CD4-positive, alpha-beta T cell treated with Interleukin-4 for 1 hour (primary cell): ENCODE measurements at places on chromosomes 6 and 20.

GRCh38 chr20:54792688-54793087, 317.3 kb downstream of the DOK5 start:
- no peak for DNase-seq

DNA sequence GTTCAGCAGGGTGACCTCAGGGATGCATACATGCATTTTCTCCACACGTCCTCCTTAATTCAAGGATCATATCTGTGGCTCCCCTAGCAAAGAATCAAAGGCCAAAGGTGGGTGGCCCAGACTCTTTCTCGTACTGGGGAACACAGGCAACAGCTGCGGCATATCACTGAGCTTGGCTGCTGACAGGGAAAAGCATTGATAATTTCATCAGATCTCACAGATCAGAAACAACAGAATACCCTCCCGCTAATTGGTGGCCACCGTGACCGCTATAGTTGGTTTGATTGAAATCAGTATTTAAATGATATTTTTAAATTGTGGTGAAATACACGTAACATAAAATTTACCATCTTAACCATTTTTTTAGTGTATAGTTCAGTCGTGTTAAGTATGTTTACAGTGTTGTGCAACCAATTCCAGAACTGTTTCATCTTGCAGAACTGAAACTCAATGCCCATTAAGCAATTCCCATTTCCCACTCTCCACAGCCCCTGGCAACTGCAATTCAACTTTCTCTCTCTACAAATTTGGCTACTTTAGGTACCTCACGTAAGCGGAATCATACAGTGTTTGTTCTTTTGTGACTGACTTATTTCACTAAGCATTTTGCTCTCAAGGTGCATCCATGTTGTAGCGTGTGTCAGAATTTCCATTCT, 74.7 kb upstream of the TMEM170B start:
- no peak for DNase-seq

GRCh38 chr6:28738396-28738765, 185.4 kb downstream of the TRIM27 start:
- DNase-seq = no peak

DNA sequence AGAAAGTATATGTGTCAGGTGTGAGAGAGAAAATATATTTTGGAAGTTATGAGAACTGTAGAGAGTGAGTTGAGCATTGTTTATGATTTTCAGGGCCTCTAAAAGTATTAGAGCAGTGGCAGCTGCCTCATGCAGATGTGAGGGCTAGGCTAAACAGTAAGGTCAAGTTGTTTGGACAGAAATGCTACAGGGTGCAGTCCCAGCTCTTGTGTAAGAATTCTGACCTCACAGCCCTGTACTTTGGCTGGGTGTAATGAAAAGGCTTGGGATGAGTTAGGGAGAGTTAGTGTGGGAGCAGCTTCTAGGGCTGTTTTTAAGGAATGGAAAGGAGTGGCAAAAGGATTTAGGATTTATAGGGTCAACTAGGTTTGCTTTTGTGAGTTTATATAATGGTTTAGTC, 764.8 kb upstream of the ADGRB3 start:
- DNase-seq = no peak

GRCh38 chr20:44644230-44644617, 7.3 kb downstream of the ADA start:
- DNase-seq = peak; percentile 17

DNA sequence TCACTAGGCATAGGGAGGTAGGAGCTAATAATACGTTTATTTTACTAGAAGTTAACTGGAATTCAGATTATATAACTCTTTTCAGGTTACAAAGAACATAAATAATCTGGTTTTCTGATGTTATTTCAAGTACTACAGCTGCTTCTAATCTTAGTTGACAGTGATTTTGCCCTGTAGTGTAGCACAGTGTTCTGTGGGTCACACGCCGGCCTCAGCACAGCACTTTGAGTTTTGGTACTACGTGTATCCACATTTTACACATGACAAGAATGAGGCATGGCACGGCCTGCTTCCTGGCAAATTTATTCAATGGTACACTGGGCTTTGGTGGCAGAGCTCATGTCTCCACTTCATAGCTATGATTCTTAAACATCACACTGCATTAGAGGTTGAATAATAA, 1.1 kb downstream of the HFE start:
- no peak for DNase-seq

- DNase-seq = peak; percentile 1
Observed at GRCh38 chr6:10800810-10801209, 37.5 kb downstream of the MAK start.

GRCh38 chr6:87315071-87315470, 7.3 kb upstream of the SMIM8 start:
- no peak for DNase-seq

DNA sequence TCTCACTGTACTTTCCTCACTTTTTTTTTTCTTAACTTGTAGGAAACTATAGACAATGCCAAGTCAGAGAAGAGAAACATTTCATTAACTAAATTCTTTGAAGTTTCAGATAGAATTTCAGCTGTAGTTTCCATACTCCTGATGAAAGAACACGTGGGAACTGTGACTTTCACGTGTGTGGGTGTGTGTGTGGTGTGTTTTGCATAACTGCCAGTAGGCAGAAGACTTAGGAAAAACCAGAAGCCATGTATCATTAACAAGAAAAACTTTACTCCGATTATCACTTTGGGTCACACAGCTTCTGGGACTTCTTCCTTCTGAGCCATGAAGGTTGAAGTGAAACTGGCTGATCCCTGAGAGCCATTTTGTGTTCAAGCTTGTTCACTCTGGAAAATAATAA, 483.3 kb downstream of the TFAP2B start:
- DNase-seq = no peak

DNA sequence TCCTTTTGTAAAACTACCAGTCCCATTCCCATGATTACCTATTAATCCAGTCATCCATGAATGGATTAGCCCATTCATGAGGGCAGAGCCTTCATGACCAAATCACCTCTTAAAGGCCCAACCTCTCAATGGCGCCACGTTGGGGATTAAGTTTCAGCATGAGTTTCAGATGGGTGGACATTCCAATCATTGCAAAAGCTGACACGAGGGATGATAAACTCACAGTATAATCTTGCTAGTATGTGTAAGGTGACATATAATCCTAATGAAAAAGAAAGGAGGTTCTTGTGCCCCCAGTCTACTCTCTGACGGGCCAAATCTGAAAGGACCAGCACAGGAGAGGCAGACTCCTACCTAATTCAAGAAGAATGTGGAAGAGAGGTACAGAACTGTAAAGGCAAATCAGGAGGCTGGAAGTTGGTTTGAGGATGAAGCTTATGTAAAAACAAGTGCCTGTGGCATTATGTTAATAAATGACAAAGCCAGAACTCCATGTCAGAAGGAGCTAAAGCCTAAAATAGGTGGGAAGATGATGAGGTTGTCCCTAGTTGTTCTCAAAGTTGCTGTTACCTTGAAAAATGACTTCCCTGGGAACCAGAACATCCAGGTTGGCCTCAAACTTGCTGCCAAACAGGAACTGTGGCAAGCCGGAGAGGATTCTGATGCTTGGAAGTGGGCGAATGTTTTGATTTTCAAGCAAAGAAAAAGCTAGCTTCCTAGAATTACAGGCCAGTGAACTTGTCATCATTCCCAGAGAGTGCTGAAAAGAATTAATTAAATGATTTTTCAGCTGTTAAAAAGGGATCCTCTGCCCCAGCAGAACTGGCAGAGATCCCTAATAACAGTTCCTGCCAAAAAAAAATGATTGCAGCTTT, 106.5 kb upstream of the TIAM2 start:
- no peak for DNase-seq

GRCh38 chr6:15879371-15880261, 216.8 kb upstream of the DTNBP1 start:
- DNase-seq = peak; percentile 33

DNA sequence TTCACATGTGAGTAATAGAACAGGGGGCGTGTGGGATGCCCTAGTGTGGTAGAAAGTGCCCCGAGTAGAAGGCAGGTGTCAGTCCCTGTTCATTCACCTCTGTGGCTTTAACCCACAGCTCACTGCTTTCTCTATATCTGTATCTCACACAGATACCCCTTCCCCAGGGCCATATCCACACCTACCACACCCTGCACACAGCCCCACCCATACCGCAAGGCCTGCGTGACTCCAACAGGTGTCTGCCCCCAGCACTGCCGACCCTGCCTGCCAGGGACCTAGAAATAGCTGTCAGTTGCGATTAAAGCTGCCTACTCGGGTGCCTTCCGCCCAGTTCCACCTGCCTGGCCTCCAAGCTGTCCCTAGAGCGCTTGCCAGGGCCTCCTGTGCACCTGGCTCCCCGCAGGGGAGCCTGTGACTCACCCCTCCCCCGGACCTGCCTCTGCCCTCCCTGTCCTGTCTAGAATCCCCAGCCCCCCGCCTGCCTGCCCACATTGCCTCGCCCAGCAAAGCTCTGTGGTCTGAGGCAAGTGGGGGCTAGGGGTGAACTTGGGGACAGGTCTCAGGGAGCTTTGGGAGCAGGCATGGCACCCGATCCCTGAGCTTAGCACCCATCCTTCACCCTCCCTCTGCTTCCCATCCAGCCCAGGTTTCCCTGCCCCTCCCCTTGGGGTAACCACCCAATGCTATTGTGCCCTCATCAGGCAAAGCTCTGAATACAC, 38.3 kb upstream of the ID1 start:
- no peak for DNase-seq

DNA sequence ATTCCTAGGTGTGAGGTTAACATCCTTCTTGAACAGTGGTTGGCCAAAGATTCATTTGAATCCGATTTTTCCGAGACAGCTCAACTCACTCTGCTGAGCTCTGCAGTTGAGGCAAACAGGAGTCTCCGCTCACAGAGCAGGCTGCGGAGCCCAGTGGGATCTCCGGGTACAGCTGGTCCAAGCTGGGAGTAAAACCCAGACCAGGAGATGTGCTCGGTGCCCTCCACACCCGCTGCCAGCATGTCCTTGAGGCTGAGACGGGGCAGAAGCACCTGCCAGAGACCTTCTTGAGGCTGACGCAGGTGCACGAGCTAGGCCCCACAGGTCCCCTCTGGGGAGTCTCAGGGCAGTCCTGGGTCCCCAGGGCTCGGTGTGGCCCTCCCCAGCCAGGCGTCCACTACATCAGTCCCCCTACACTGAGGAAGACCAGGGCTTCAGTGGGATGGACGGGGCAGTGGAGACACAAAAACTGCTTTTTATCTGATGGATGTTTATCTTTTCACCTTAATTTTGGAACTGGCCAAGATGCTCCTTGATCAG, 119.0 kb downstream of the AGPAT4 start:
- DNase-seq = no peak

- peak; percentile 42 for DNase-seq
Observed at GRCh38 chr20:2692036-2692885, at the start of gene EBF4. Gene EBF4 (plus strand): TSS chr20:2692780. CDS start chr20:2693646, 866 bp downstream.

DNA sequence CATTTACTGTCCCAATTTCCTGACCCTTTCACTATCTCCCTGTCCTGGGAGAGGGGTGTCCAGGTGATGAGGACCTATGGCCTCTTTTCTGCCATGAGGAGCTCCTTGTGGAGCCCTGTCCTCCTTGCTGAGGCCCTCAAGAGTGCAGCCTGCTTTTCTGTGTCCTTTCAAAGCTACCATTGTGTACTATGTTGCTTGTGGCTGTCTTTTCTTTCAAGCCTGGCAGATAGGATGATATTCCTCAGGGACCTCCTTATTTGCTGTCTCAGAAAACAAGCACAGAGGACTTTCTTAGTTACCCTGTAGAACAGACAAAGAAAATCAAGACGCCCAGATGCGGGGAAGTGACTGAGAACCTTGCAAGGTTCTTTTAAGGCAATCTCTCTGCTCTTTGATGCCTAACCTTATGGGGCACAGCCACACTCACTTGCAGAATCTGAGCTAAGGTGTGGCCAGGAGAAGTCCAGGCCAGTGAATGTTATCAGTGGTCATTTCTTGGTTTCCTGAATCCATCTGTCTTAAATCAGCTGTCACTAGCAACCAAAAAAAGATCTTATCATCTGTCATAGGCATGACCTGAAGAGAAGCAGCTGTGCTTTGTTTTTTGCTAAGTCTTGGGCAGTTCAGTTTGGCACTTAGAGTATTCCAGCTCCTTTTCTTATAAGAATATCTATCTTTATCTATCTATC, 17.2 kb downstream of the CARMIL1 start:
- no peak for DNase-seq

GRCh38 chr6:144659202-144660182, 374.4 kb downstream of the UTRN start:
- DNase-seq = peak; percentile 38

- no peak for DNase-seq
Observed at GRCh38 chr20:50195524-50196120, 5.0 kb downstream of the CEBPB start.

DNA sequence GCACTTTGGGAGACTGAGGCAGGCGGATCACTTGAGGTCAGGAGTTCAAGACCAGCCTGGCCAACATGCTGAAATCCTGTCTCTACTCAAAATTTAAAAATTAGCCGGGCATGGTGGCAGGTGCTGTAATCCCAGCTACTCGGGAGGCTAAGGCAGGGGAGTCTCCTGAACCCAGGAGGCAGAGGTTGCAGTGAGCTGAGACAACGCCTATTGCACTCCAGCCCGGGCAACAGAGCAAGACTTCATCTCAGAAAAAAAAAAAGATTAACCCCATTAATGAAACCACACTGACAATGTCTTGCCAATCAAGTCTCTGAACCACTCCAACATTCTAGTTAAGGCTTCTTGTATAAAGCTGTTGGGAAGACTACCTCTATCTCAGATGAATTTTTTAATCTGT, 4.0 kb downstream of the PREP start:
- no peak for DNase-seq

GRCh38 chr6:3726421-3726820, 25.1 kb downstream of the PXDC1 start:
- DNase-seq = no peak

GRCh38 chr20:3461211-3461771, 9.5 kb upstream of the ATRN start:
- no peak for DNase-seq

DNA sequence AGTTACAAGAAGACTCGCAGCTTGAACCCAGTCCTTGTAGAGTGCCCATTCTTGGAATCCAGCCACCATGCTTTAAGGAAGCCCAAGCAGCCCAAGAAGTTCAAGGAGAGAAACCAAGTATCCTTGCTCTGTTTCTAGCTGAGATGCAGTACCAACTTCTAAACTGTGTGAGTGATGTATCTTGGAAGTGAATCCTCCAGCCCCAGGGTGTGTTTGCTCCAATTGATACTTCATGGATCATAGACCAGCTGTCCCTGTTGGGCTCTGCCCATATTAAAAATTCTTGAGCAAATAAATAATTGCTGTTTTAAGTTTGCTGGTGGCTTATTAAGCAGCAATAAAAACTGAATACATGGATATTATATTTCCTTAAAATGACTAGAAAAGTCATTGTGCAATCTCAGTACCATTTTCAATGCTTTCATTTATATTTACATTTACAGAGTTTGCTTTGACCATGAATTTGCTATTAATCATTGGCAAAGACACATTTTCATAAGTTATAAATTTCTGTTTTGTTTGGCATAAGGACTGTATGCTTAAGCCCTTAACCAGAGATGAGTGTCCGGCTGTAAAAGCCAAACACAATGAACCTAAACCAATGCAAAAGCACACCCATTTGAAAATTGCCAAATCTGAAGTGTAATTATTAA, 9.2 kb downstream of the SPTLC3 start:
- no peak for DNase-seq

GRCh38 chr6:161029195-161029809, 37.7 kb downstream of the MAP3K4 start:
- DNase-seq = no peak

GRCh38 chr6:25224242-25224641, 54.9 kb upstream of the CARMIL1 start:
- DNase-seq = no peak
